Urinary bladder (tissue), 4 donors: ENCODE measurements at places on chromosomes 7 and 10.
A peak's percentile ranks its signal among the peaks of the same experiment; 100 is the strongest.

DNA sequence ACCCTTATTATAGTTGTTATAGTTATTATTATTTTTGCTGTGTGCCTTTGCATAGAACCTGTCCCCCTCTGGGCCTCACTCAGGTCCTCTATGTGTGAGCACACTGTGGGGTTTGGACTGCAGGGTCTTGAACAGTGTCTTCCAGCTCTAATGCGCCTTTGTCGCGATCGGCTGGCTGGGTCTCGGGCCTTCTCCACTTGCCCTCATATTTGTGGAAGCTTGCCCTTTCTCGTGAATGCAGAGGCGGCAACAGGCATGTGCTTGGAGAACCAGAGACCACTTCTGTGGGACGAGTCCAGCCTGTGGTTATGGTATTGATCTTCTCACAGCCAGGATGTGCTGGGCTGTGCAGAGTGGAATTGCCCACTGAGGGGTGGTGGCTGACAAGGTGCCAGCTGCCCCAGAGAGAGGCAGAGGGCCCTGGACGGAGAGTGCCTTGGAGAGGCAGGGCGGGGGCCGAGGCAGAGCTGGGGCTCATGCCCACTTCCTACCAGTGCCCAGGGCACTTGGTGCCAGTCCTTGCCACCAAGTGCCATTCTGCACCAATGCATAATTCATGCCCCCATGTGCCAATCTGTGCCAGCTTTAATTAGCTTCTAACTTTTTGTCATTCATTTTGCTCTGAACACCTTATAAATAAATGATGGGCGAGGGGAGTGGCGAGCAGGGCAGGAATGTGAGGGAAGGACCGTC, 6.8 kb upstream of the CDH23 start:
- DNase-seq = no peak

DNA sequence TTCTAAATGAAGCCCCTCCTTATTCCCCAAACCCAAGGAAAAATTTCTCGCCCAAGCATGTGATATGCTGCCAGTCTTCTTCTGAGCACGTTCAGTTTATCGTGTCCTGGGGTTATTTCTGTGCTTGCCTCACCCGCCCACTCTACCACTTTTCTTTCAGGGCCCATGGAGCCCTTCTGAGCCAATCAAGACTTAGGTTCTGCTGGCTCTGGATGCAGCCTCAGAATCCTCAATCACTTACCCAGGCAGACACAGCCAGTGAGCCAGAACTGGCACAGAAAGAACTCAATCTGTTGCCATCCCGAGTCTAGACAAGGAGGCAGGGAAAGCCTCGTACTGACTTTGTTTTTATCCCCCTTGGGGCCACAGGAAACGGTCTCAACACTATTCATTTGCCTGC, 34.2 kb upstream of the C10orf90 start:
- DNase-seq = no peak

GRCh38 chr10:10831085-10831484, 186.6 kb upstream of the CELF2 start:
- no peak for DNase-seq

- no peak for DNase-seq
Observed at GRCh38 chr10:90363799-90364483, 493.9 kb downstream of the HTR7 start.

DNA sequence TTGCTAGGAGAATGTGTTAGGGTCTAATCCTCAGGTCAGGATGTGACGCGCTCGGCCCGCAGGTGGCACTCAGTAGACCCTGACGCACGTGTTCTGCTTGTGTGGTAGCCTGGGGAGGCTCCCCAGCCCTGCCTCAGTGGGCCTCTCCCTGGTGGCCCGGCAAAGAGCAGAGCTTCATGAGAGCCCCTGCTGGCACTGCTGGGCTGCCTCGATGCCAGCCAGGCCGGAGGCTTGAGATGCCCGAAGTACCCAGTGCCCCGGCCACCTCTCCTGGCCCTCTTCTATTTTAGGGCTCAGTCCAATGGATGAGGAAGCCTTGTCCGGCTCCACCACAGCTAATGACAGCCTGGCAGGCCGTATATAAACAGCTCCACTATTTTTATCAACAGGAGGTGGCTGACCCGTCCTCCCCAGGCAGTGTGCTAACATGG, 42.0 kb downstream of the PRF1 start:
- DNase-seq = no peak

GRCh38 chr10:78045237-78045636, 11.6 kb downstream of the RPS24 start:
- no peak for DNase-seq

DNA sequence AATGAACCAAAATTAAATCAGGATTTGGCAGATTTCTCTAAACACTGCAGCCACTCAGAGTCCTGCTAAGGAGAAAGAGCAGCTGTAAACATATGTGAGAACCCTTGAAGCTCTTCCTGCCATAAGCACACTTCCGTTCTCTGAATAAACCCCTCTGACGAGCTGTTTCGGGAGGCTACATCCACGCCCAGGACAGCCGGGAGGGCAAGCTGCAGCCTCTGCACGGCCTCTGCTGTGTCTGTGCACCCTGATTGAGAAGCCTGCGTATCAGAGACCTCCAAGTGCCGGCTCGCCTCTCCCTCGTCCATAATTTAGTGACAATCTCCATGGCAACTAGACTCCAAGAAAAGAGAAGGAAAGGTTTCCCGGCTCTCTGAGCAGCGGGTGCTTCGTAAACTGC, 114.4 kb downstream of the PTPRN2 start:
- DNase-seq = peak; percentile 14

GRCh38 chr7:140225562-140226249, 48.9 kb upstream of the KDM7A start:
- DNase-seq = no peak

GRCh38 chr7:139798892-139799291, 21.1 kb upstream of the HIPK2 start:
- DNase-seq = no peak

DNA sequence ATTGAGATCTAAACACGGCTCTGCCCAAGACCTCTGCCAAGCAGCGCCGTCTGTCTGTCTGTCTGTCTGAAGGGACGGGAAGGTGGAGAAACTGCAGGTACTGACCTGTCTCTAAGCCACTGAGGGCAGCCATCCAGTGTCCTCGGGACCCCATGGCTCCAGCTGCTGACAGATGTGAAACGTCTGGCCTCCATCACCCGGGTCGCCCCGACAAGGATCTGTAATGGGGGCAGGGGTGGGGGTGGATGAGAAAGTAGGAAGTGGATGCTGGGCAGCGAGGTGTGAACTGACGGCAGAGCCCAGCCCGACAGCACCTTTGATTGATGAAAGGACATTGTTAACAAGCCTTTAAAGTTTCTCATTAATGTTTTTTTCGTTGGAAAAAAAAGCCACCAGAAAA, 193.1 kb downstream of the EBF3 start:
- no peak for DNase-seq

- no peak for DNase-seq
Observed at GRCh38 chr7:82235713-82236112, 207.9 kb downstream of the CACNA2D1 start.

- DNase-seq = no peak
Observed at GRCh38 chr7:32670110-32671025, 175.1 kb downstream of the AVL9 start.
